Activated effector memory CD4-positive, alpha-beta T cell treated with Interleukin-2 at 50 U/mL for 16 hours (primary cell): ENCODE measurements at places on chromosomes 16 and 17.

DNA sequence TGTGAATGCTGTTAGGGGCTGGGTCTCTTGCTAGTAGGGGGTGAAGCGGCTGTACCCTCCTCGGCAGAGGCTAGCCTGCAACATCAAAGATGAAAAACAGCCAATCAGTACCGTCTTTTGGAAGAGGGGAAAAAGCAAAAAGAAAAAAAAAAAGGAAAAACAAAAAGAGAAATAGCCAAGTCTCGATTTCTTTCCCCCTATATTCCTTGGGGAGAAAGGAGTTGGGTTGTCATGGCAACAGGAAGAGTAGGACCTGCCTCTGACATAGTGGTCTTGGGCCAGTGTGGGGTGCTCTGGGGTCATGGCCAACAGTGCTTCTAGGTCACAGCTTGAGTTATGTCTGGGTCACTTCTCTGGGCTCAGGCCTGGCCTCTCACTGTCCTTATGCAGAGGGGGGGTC lies 17.9 kb downstream of the ENGASE start:
- no peak for DNase-seq

GRCh38 chr16:67197704-67198103 lies 1.2 kb upstream of the ELMO3 start:
- no peak for DNase-seq

DNA sequence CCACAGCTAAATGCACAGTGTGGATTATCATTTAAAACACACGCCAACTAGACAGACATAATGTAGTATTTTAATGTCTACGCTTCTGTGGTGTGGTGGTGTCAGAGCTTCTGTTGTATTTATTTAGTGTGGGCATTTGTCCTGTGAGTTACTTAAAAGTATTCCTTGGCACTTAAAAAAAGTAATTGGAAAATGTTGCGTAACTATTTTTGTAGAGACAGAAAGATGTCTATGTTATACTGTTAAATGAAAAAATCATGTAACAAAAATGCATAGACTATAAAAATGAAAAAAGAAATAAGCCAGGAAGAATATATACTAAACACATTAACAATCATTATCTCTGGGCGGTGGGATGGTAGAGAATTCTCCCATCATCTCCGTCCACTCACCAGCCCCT lies 39.2 kb downstream of the CYTH1 start:
- no peak for DNase-seq

- no peak for DNase-seq
These were observed 344.9 kb upstream of the TNRC6C start for GRCh38 chr17:77613627-77614026.
